ENCODE measurements at places on chromosomes 13 and 19.

DNA sequence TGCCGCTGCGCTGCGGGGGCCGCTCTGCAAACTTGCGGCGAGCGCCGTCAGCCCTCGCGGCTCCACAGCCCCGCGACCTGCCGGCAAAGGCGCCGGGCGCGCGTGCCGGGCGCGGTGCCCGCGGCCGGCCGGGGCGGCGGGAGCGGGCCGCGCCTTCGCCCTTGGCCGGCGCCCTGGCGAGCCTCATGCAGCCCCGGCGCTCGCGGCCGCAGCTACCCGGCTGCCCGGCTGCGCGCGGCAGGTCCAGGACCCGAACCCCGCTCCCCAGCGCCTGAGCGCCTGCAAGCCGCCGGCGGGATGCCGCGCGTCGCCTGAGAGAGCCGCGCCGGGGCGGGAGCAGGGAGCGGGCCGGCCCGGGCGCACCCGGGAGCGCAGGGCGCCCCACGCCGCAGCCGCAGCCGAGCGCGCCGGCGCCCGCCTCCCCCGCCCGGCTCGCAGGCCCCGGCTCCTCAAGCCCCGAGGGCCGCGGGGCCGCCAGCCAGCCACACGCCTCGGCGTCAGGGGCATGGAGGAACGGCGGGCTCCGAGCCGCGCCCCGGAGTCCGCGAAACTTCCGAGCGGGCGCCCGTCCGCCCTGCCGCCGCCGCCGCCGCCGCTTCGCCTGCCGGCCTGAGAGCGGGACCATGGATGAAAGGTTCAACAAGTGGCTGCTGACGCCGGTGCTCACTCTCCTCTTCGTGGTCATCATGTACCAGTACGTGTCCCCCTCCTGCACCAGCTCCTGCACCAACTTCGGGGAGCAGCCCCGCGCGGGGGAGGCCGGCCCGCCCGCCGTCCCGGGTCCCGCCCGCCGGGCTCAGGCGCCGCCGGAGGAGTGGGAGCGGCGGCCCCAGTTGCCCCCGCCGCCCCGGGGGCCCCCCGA lies 564 bp downstream of the HS6ST3 start:
- peak; percentile 30 for DNase-seq

GRCh38 chr19:46081928-46082727 lies 41.3 kb upstream of the IGFL4 start:
- DNase-seq, result peak; percentile 18

- no peak for DNase-seq
Observed at GRCh38 chr13:60335531-60335930, 61.5 kb upstream of the TDRD3 start.

- DNase-seq, result no peak
Observed at GRCh38 chr13:99757756-99758459, 213.7 kb downstream of the ZIC5 start.

- no peak for DNase-seq
Observed at GRCh38 chr13:96769874-96770273, 224.4 kb downstream of the OXGR1 start.

- no peak for DNase-seq
Observed at GRCh38 chr19:29547361-29547960, 21.7 kb downstream of the VSTM2B start.

- no peak for DNase-seq
Observed at GRCh38 chr13:98039261-98039660, 85.8 kb downstream of the IPO5 start.

DNA sequence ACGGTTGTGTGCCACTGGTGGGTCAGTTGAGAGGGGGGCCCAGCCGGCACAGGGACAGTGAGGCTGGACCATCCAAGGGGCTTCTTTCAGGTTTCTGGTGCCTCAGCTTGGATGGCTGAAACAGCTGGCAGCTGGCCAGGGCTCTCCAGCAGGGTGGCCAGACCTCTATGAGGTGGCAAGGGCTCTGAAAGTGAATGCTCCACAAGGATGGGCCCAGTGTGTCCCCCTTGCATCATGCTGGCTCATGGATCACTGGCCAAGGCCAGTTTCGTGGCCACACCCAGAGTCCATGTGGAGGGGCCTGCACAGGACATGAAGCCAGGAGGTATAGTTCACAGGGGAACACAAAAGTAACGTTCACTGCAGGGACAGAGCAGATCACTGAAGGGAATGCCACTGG lies 49.6 kb downstream of the CDADC1 start:
- DNase-seq, result no peak

- DNase-seq, result no peak
Observed at GRCh38 chr13:19836472-19836871, 27.0 kb downstream of the ZMYM5 start.

DNA sequence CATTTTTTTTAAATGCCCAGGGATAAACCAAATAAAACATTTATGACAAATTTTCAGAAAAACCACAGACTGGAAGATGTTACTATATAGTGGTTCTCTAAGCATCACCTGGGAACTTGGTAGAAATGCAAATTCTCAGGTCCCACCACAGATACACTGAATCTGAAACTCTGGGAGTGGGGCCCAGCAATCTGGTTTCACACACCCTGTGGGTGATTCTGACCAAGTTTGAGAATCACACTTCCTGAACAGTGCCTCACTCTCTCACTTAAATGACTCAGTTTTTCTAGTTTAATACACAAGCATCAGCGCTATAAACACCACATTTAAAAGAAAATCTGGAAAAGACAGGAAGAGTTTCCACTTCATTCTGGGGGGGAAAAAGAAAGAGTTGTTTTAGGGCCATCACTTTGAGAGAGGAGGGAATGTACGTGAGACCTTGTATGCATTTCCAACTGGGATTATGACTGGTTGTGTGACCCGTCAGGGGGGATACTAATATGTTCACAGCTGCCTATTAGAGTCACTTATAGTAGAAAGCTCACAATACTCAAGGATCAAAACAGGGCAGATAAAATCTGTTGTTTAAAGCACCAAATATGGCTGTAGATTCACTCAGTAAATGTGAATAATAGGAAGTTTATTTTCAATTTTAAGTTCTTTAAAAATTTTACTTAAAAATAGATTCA lies 567.7 kb downstream of the GPC6 start:
- no peak for DNase-seq

DNA sequence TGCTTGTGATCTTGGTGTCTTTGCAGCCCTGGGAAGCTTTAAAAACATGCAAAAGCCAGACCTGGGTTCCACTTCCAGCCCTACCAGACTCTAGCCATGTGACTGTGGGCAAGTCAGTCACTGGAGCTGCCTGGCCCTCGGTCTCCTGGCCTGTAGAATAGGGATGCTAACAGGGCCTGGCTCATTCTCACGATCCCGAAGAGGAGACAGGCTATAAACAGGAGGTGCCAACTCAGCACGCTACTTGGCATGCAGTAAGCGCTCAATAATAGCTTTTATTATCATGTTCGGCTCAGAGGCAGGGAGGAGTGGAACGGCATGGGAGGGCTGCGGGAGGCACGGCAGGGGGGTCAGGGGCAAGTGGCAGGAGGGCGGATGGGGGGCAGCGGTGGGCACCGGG lies 1.7 kb downstream of the CTXN1 start:
- DNase-seq, result no peak

DNA sequence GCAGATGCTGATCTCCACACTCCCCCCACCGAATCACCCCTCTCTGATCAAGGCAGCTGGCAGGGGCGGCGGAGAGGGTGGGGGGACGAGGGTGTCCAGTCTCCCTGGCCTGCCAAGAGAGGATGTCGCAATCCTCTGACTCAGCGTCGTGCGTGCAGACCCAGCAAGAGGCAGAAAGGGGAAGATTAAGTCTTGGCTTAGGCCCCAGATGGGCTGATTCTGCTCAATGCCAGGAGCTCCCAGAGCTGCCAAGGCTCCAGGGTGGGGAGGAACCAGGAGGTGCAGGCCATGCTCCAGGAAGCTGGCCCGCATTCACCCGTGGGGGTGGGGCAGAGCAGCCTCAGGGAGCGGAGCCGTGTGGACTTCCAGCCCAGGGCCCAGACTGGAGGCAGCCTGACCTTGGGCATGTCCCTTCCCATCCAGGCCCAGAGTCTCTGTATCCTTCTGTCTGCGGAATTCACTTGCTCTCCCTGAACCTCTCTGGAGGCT lies 6.6 kb upstream of the BCL3 start:
- no peak for DNase-seq

DNA sequence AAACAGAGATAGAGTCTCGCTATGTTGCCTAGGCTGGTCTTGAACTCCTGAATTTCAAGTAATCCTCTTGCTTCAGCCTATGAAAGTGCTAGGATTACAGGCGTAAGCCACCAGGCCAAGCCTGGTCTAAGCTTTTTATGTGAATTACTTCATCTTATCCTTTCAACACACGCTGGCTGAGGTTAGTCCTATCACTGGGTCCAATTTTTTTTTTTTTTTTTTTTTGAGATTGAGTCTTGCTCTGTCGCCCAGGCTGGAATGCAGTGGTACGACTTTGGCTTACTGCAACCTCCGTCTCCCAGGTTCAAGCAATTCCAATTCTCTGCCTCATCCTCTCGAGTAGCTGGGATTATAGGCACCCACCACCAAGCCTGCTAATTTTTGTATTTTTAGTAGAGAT lies 10.4 kb downstream of the MYO1F start:
- DNase-seq, result no peak

DNA sequence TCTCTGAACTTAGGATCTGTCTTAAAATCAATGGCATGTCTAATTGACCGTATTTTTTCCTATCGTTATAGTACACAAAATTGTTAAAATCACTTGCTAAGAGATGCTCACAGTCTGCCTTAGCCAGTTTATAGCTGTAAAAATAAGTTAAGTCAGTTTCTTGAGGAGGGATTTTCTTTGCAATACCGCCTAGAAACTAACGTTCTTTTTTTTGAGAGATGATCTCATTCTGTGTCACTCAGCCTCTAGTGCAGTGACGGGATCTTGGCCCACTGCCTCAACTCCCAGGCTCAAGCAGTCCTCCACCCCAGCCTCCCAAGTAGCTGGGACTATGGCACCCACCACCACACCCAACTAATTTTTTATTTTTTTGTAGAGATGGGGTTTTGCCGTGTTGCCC lies 4.4 kb downstream of the CKAP2 start:
- no peak for DNase-seq

GRCh38 chr13:23778002-23778652 lies 111.1 kb downstream of the MIPEP start:
- no peak for DNase-seq

DNA sequence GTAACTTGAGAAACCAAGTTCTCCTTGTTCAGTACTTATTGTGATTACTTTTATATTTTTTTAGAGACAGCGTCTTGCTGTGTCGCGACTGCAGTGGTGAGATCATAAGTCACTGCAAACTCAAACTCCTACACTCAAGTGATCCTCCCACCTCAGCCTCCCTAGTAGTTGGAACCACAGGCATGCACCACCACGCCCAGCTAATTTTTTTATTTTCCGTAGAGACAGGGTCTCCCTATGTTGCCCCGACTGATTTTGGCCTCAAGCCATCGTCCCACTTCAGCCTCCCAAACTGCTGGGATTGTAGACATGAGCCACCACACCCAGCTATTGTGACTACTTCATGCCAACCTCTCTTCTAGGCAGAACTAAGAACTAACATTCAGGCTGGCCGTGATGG lies 8.3 kb downstream of the C19orf53 start:
- no peak for DNase-seq

DNA sequence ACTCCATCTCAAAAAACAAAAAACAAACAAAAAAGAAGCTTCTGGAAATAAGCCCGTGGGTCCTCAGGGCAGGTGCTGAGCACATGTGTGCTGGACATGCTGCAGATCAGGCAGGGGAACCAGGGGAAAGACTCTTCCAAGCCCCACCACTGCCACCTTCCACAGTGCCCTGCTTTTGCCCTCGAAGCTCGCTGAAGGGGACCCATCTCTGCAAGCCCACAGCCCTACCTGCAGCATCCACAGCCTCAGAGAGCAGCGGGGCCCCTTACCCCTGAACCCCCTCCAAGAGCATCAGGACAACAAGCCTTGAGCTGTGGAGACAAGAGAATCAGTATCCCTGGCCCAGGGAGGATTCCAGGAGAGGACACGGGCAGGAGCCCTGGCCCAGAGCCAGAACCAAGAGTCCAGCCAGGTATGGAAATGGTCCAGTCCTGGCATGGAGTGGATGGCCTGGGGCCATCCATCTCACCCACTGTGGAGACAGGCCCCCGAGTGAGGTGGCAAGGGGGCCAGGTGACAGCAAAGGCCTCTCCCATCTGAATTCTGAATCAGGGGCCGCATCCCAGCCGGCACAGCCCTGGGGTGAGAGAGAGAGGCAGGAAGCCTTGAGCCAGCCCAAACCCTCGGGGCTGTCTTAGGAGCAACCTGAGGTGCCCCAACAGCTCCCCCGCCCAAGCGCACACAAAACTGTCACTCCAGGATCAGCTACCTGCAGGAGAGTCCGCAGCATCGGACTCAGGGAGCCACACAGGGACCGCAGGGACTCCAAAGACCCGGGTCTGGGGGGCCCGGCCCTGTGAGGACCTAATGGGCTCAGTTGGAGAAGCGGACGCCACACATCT lies 51.8 kb upstream of the TPM4 start:
- no peak for DNase-seq

GRCh38 chr19:50646074-50646807 lies 3.0 kb upstream of the C19orf81 start:
- DNase-seq, result no peak

DNA sequence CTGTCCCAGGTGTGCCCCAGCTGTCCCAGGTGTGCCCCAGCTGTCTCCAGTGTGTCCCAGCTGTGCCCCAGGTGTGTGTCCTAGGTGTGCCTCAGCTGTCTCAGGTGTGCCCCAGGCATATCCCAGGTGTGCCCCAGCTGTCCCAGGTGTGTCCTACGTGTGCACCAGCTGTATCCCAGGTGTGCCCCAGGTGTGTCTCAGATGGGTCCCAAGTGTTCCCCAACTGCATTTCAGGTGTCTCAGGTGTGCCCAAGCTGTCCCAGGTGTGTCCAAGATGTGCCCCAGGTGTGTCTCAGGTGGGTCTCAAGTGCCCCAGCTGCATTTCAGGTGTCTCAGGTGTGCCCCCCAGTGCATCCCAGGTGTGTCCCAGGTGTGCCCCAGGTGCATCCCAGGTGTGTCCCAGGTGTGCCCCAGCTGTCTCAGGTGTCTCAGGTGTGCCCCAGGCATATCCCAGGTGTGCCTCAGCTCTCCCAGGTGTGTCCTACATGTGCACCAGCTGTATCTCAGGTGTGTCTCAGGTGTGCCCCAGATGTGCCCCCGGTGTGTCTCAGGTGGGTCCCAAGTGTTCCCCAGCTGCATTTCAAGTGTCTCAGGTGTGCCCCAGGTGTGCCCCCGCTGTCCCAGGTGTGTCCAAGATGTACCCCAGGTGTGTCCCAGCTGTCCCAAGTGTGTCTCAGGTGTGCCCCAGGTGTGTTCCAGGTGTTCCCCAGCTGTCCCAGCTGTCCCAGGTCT lies 1.3 kb upstream of the GRK1 start:
- no peak for DNase-seq

DNA sequence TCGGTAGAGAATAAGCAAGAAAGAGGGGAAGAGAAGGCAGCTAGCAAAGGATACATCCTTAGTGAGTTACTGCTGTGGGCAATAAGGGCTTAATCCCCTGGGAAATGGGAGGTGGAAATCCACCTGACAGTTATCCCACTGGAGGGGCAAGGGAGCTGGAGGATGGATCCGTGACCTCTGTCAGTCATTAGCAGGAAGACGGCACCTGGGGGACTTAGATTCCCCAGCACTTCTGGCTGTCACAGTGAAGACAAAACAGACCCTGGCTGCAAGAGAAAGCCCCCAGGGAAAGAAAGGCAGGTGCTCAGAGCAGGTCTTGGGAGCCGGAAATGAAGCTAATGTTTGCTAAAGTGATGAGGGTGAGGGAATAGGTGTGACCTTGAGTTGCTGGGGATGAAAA lies 70.4 kb upstream of the MRI1 start:
- DNase-seq, result no peak

- DNase-seq, result no peak
Observed at GRCh38 chr13:21971662-21972621, 301.1 kb downstream of the FGF9 start.

Data from GM12892 (cell line).